ENCODE measurements at places on chromosomes 2 and 18.

GRCh38 chr2:149281441-149281840, 48.9 kb upstream of the LYPD6 start:
- DNase-seq, result no peak

DNA sequence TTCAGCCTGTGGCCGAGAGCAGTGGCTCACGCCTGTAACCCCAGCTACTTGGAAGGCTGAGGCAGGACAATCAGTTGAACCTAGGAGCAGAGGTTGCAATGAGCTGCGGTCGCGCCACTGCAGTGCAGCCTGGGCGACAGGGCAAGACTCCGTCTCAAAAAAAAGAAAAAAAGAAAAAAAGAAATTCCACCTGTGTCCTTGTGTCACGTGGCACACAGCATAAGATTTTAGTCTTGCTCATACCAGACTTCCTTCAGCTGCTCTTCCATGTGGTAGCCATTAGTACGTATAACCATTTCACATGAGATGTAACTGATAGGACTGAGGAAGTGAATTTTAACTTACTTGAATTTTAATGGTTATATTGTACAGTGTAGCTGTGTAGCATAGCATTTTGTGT, 4.0 kb downstream of the NOP58 start:
- no peak for DNase-seq

DNA sequence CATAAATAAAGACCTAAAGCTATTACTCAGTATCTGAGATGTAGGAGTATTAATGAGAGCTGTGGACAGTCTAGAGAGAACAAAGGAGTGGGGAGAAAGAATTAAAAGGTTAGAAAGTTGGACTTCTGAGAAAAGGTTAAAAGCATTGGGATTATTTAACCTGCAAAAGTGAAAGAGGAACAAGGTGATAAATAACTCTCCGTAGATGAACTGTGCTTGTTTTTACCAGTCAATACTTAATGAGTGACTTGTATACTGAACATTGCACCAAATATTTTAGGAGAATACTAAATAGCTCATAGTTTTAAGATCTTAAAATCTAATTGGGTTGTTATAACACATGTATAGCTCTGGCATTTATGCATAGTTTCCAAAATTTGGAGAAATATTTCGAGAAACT, 137.5 kb downstream of the GPD2 start:
- no peak for DNase-seq

DNA sequence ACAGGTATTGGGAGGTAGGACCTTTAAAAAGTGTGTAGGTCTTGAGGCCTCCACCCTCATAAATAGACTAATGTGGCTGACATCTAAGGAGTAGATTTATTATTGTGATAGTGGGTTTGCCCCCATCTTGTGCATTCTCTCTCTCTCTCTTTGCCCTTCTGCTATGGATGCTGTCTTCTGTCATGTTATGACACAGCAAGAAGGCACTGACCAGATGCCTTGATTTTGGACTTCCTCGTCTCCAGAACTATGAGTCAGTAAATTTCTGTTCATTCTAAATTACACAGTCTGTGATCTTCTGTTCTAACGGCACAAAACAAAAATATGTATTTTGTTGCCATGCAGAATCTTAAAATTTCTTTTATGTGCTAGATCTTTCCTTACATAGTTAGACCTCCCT, 66.9 kb downstream of the ATAD2B start:
- no peak for DNase-seq

DNA sequence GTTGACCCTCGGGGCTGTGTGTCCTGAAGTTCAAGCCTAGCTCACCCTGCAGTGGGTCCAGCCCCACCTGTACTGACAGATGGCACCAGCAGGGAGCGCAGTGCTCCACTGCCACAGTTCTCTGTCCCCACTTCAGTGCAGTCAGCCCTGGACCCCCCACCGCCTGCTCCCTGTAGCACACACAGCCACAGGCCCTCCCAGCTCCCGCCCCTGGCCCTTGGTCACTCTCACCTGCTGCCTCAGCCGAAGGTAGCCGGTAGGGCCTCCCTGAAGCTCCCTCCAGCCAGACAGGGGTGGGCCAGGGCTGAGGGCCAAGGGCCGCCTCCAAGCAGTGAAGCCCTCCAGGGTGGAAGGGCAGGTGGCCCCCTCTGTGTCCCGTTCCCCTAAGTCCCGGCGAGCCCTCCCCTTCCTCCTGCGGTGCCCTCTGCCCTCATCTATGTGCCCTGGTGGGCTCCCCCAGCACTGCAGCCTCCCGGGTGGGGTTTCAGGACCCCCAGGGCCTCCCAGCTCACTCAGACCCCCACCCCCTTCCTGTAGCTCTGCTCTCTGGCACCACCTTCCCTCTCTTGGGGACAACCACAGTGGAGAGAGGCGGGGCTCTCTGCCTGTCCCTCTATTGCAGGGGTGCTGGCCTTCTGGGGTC, 10.8 kb upstream of the ALPP start:
- no peak for DNase-seq

- no peak for DNase-seq
These were observed 90.3 kb upstream of the BARD1 start for GRCh38 chr2:214899751-214900150.

DNA sequence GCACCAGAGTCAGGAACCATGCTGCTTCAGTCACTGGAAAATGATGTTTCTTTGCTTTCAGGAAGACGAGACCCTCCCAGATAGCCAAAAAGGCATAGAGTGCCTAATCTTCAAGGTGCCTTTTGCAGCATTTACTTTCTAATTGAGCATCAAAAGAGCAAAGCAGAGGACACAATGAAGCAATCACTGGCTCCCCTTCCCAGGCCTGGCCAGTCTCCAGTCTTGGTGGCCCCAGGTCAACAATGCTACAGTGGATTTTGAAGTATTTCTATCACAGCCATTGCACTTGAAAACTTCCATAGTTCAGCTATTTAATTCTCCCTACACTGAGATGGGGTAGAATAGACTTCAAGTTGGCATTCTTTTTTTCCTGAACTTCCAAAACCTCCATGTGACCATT, 15.4 kb downstream of the ZBTB7C start:
- no peak for DNase-seq

DNA sequence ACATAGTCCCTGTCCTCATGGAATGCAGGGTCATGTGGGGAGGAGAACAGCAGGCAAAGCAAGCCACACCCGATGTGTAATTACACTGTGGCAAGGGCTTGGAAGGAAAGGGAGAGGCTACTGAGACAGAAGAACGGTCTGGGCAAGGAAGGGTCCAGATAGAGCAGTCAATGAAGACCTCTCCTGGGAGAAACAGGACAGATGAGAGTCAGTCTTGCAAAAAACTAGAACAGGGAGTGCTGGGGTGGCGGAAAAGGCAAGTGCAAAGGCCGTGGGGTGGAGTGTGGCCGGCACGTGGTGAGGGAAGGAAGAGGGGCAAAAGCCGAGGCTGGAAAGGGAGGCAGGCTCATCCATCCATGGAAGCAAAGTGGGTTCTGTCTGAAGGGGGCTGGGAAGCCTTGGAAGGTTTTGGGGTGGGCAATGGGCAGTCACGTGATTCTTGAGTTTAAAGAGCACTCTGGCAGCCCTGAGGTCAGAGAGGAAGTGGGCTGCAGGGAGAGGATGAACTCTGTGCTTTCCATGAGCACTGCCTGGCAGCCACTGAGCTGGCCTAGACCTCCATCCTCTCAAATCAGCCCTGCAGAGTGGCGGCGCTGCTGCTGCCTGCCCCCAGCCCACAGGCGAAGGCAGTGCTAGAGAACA, 182.2 kb downstream of the INHBB start:
- DNase-seq, result no peak

DNA sequence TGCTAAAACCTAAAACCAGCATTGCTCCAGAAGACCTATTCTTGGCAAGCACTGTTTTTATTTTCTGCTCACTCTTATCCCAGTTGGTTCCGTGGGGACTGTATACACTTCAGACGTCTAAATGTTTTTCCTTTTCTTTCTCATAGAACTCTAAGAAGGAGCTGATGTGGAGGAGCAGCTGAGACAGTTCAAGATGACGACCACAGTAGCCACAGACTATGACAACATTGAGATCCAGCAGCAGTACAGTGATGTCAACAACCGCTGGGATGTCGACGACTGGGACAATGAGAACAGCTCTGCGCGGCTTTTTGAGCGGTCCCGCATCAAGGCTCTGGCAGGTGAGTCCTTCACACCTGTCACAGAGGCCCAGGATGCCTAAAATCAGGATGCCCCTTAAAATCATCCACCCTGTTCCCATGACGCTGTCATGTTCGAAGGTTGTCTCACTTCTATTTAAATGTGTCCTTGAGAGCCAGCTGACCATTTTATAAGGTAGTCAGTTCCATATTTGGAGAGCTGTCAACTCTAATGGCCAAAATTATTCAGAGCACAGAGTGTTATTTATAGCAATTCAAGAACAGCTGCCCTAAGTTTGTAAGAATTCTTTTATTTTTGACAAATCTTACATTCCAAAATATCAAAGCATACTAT, 70.2 kb downstream of the SPTBN1 start:
- DNase-seq, result no peak

GRCh38 chr2:32965523-32966171, 18.9 kb downstream of the LTBP1 start:
- no peak for DNase-seq

- DNase-seq, result no peak
These were observed 7.5 kb upstream of the DLX2 start for GRCh38 chr2:172109988-172110811.

GRCh38 chr18:27763341-27763740, 413.6 kb downstream of the CDH2 start:
- no peak for DNase-seq

DNA sequence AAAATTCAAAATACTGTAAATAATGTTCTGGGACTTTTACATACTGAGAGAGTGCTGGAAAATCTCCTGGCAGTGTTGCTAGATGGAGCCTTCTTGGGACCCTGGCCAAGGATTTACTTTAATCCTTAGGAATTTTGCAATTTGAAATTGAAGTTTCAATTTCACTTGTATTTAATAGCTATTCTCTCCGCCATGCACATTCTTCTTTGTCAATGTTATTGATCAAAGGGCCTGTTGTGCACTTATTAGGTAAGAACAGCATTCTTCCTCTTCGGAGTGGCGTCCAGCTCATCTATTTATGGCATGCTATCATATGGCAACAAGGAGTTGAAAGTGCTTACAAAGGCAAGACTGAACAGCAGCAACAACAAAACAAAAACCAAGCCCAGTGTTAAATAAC, 40.1 kb upstream of the SOS1 start:
- no peak for DNase-seq

- DNase-seq, result no peak
These were observed 499.2 kb downstream of the CNTNAP5 start for GRCh38 chr2:124524155-124524915.

DNA sequence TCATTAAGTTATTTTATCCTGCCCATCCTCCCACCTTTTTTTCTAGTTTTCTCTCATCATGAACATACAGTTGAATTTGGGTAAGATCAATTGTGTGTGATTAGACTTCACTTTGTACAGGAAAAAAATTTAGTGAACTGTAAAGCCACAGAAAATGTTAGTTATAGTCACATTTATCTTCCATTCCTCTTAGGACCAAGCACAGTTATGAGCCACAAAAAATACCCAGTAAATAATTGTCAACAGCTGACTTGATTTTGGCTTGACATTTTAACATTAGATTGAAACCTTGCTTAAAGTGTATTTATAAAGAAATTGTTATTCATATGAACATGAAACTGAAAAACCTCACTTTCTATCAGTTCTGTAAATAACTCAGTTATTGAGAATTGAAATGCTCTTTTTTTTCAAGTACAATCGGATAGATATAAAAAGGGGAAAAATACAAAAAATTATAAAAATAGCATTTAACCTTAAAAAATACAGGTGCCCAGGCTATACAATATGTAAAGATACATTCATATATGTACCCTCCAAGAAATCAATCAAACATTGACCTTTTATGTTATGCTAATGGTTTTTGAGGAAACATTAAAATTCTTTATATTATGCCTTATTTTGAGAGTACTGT, 389.5 kb upstream of the NRP2 start:
- no peak for DNase-seq

- DNase-seq, result no peak
These were observed 116.4 kb upstream of the NYAP2 start for GRCh38 chr2:225282858-225283710.

- no peak for DNase-seq
These were observed 631.4 kb upstream of the CDH2 start for GRCh38 chr18:28808373-28808772.

DNA sequence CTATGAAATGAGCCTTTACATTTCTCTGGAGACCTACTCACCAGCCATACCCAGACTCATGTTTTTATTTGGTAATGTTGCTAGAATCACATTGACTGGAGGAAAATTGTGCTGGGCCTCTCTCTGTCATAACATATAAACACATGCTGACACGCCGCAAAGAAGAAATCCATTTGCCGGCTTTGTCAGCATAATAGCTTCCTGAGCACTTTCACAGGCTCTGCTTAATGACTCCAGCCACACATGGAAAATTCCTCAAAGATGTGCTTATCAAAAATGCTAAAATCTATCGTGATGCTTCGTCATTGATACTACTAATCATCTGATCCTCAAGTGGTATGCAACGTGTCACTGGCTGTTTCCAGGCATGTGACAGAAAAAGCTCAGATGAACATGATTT, 63.1 kb downstream of the RND3 start:
- no peak for DNase-seq

DNA sequence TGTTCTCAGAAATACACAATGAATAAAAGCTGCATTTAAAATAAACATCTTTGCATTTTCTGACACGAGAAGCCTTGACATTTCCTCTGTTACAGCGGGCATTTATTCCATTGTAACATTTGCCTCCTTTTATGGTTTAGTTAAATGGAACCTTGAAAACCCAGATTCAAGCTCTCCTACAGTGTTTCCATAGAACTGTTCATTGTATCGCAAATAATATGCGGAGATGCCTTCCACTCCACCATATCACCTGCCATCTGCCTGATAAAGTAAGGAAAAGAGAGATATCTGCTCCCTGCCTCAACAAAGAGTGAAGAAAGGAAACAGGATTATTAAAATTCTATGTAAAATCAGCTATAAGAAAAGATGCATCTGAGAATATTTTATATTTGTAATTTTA, 69.8 kb downstream of the CDH19 start:
- DNase-seq, result no peak

GRCh38 chr18:75324686-75325257, 102.7 kb downstream of the SMIM21 start:
- DNase-seq, result no peak

GRCh38 chr2:8847400-8847799, 10.0 kb upstream of the KIDINS220 start:
- DNase-seq, result no peak

DNA sequence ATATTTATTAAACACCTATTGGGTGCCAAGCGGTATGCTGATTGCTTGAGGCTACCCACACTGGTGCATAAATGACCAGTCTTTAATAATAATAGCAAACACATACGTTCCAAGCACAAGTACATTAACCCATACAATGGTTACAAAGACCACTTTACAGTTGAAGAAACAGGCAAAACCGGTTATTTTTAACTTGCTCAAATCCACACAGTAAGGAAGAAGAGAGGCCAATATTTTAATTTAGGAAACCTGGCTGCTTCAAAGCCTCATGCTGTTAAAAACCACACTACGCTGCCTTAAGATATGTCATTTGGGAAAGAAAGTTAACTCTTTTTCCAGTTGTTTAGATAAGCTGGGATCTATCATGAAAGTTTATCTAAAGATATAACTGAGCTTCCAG, 2.4 kb upstream of the IMPA2 start:
- DNase-seq, result no peak

GRCh38 chr2:44802777-44803424, 138.6 kb upstream of the SIX3 start:
- no peak for DNase-seq

GRCh38 chr18:76264198-76264875, 230.7 kb downstream of the ZNF516 start:
- no peak for DNase-seq

- DNase-seq, result no peak
These were observed 10.1 kb downstream of the TRAF3IP1 start for GRCh38 chr2:238330391-238330790.
